Right hindlimb (tissue), 1 donor: ENCODE measurements at places on chromosomes 1 and 21.

DNA sequence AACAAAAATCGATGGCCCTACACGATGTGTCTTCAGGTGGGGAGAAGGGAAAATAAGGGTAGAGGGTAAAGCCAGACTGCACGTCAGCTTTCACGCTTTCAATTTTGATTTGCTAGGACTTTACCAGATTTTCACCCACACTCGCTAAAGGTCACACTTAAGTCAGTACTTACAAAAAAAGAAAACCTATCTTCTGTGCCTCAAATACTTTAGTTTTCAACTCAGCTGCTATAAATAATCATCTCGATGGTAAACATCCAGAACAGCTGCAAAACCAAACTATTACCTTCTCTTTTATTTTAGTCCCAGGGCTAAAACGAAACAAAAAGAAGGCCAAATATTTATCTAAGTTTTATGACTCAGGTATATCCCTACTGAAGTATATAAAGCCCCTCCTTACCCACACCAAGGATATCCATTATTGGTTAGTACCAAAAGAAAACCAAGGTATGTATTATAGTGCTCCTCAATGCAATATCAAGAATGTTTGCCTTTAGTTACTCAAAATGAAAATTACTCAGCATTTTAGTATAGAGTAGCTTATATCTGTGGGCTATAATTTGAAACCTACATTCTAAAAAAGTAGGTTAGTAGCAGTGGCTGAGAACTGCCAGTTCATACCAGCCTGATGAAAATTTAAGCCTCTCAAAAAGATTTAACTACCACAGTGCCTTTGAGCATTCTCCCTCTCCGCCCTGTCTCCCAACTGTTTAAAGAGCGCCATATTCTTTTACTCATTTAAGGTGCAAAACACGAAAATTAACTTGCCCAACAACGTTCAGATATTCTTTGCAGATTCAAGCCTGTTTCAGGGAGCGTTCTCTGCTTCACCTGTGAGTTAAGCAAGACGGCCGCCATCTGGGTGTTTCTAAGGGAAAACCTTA lies 1.5 kb downstream of the CSDE1 start:
- DNase-seq = no peak

GRCh38 chr21:25885405-25885804 lies 150.6 kb downstream of the GABPA start:
- DNase-seq = no peak

DNA sequence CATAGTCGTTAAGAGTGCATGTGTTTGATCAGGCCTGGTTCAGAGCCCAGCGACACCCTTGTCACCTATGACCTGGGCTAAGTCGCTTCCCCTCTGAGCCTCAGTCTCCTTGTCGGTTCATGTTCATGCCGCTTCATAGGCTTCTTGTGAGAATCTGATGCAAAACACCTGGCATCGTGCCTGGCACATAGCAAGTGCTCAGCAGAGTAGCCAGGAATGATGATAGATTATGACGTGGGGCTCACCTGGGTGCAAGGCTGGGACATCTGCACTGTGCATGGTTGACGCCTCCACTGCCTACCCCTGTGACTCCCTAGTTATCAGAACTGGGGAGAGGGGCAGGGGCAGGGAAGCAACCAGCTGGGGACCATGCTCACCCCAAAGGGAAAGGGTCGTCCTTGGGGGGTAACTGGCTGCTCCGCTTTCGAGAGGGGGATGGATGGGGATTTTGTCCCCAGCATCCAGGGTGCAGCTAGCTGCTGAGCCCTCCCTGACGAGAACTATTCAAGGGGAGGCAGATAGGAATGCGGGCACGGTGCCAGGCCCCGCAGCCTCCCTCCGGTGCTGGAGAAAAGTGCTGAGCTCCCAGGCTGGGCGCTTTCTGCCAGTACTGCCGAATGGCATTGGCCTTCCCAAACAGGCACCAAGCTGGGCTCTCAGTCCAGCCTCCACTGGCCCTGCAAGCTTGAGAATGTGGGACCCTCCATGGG lies 9.3 kb downstream of the EFHD2 start:
- DNase-seq = no peak

DNA sequence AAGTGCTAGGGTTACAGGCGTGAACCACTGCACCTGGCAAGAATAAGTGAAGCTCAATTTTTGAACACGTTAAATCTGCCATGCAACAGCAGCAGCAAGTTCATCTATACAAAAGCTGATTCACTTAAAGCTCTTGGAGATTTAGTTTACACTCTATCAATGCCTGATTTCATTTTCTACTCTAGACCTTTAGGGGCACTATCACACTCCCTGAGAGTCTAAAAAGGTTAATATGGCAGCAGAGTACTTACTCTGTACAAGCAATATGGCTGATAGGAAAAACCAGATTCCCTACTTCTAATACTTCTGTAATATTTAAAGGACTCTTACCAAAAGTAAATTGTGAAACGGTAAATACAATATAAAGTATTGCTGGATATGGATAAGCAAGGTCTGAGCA lies 4.8 kb downstream of the RBM34 start:
- DNase-seq = no peak

DNA sequence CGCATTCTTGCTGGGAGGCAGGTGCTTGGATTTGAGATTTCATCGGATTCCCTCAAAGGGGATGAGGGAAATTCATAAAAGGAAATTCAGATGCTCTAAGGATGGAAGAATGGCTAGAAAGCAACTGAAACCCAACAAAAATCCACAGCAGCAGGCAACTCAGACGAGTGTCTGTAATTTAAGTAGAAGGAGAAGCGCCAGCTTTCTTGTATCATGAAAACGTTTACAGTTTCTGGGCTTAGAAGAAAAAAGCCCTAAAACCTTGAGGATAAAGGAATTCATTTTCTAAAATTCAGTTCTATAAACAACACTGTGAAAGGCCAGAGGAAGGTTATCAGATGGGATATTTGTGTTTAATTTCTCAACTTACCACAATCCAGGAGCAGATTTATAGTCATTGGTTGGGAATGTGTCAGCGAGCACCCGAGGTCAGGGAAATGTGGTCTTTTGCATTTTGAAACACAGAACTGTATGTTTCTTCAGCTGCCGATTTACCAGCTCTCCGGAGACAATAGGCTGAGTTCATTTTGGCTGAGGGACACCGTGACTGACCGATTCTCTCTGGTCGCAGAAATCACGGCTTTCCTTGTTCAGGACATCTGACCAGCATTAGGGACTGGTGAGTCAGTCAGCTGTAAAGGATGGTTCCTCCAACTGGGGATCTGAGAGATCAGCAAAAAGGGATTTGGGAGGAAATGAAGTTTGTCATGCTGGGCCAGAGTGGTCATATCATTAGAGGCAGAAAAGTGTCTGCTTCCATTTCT lies 111.6 kb upstream of the ERRFI1 start:
- peak; percentile 81 for DNase-seq
